Mucosa of gallbladder (tissue), 1 donor: ENCODE measurements at places on chromosomes 7 and 10. TPM values are rescaled to one million over a fixed set of nuclear protein-coding genes. Genes with fewer than 3 reads are reported as not detected.

DNA sequence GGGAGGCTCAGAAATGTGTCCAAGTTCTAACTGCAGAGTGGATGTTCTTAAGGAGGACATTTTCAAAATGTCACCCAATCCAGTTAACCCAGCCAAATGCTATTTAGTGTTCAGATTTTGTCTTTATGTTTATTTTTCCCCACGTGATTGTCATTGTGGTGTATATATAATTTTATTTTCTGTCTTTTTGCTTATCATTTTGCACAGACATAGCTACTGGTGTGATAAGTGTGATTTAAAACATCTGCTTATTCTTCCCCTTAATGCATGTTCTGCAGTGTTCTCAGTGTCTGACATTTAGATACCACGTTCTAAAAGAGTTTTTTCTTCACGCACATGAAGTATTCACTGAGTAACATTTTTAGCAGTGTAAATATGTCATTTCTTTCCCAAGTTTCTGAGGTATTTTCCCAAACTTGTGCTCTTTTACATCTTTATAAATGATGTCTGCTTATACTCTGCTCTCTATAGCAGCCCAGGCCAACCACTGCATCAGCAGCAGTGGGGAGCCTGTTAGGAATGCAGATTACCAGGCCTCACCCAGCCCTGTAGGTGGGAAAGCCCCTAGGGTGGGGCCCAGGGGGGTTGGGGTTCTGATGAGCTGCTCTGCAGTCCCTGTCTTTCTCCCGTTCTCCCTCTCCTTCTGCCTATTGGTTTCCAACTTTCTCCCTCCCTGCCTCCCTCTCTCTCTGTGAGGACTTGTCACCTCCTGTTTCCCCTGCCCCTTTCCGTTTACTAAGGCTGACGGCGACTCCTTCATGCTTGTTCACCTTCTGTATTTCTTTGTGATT is 20.8 kb downstream of the ADCY1 start:
- no peak for DNase-seq

DNA sequence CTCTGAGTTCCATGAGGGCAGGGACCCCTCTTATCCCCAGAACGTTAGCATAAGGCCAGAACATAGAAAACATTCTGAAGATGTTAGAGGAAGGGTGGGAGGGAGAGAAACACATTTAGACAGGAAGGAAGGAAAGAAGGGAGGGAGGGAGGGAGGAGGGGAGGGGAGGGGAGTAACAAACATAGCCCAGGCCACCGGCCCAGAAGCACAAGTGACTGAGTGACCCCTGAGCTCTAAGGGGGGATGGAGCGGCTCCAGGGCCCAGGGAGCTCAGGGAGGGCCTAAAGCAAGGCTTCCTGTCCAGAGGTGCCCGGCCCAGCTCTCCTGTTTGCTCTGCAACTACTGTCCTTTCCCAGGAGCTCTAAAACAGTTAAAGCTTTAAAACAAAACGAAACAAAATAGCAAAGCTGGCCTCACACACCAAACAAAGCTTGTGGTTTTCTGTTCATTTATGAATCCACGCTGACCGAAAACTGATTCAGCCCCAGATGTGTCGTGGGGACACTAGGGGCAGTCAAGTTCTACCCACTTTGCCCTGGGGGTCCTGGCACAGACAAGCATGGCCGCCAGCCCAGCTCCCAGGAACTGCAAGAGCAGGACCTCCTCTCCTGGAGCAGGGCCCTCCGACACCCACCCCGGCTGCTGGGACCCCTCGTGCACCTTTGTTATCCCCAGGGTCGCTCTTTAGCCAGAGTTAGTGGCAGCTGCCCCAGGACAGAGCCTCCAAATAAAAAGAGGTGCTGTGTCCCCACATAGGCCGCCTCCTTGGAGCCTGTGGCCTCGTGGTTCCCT is 496.2 kb upstream of the FOXK1 start:
- DNase-seq, result no peak

- DNase-seq, result no peak
Observed at GRCh38 chr10:89281606-89282395, 20.0 kb upstream of the IFIT2 start.

DNA sequence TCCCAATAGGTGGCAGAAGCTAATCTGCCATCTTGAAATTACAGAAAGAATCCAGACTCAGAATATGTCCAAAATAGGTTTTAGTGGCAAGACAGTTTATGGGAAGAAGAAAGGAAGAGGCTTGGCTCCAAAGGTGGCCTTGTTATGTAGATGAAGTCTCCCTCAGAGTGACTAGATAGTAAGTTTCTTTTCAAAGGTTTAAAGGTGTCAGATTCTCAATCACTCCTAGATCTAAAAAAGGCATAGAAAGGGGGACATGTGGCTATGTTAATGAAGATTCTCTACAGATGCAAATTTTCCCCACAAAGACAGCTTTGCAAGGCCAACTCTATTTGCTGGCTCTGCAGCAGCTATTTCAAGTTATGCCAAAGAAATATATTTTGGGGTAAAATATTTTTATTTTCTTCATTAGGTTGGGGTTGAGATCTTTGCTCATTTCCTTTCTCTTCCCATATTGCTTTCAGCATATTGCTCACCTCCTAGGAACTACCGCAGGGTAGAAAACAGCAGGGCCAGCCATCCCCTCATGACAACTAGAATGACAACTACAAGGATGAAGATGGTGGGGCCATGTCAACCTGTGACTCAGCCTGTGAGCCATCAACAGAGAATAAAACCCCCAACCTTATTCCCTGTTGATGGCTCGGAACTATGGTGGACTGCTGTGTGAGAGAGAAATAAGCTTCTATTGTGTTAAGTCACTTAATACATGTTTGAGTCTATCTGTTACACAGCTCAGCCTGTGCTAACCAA is 274.0 kb upstream of the GALNT17 start:
- no peak for DNase-seq

DNA sequence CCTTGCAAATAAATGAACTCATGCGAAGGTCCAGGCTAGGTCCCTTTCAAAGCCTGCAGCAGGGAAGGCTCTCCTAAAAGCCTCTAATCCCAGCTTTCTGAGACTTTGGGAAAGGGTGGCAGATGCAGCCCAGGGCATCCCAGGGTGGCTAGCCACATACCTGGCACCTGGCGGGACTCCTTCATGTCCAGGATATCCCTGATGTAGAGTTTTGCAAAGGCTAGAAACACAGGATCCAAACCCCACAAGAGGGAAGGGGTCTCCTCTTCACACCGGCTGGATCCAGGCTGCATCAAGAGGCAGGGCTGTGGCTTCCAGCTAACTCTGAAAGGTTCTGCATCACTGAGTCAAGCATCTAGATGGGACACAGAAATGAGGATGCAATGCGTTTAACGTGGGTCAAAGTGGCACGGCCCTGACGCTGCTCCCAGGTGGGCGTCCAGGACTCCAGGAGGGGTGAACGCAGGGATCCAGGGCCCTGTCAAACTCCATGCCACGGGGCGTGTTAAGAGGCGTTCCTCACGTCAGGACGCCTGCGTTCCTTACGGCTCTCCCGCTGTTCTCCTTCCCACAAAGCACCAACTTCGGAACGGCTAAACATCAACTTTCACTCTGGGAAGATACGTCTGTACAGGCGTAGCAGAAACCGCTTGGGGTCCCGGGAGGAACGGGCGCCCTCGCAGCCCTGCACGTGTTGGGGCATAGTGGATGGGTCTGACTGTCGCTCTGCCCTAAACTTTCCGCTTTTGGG is 507 bp downstream of the STN1 start:
- no peak for DNase-seq

Gene DOCK1
- 44.9 TPM for total RNA-seq

Gene FAM131B
- 6.6 TPM for total RNA-seq

Gene FLNC
- 236 TPM for total RNA-seq

Gene MPP7
- total RNA-seq, result 47.5 TPM
